ENCODE measurements at places on chromosomes 4 and X.

DNA sequence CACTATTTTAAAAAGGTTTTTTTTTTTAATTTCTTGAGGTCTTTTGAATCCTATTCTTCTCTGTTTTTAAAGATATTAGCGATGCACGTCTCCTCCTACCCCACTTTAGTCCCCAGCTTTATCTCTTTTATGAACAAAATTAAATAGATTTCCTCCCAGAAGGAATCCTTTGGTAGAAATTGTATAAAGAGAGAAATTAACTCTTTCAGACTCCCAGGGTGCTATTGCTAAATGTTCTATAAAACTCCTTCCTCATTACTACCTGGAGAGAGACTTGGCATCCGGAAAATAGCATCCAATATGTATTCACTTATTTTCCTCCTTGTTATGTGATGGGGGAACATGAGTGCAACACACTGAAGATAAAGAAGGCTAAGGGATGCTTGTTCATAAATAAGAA lies 16.5 kb upstream of the PACRGL start:
- no peak for DNase-seq

- DNase-seq: no peak
Measured at GRCh38 chr4:100356172-100356571, 161.7 kb downstream of the EMCN start.

DNA sequence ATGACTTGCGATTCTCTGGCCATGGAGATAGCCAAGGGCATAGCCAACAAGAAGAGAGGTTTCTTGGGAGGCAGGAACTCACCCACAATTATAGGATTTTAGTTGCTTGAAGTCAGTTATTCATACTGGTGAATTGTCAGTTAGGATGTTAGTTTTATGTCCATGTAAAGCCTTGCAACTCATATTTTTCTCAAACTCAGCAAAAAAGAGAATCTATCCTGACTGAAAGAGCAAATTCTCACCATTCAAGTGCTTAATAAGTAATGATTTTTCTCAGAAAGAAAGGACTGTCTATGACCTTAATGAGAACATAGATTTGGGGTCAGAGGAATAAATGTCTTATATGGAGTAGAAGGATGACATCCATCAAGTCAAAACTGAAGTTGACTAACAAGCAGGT lies 934.5 kb downstream of the STPG2 start:
- no peak for DNase-seq

GRCh38 chr4:138492176-138492575 lies 250.0 kb upstream of the SLC7A11 start:
- DNase-seq: no peak

GRCh38 chr4:110730318-110730717 lies 107.4 kb upstream of the PITX2 start:
- DNase-seq: no peak

DNA sequence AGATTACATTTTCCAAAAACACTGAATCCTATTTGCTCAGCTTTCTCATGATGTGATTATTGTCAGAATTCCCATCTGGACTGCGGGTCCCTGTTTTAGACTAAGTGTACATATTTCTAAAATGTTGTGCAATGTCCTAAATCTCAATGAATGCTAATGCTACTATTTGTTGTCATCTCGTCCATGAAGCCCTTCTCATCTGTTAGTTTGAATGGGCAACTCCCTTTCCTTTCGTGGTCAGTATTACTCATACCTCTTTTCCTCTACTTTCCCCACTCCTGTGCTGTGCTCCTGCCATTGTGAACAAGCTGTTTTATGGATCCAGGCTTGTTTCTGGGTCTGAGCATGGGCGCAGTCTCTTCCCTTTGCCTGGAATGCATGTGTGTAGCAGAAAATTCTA lies 91.0 kb downstream of the MID1 start:
- DNase-seq: no peak

GRCh38 chr4:19309378-19309777 lies 942.3 kb upstream of the SLIT2 start:
- DNase-seq: no peak

DNA sequence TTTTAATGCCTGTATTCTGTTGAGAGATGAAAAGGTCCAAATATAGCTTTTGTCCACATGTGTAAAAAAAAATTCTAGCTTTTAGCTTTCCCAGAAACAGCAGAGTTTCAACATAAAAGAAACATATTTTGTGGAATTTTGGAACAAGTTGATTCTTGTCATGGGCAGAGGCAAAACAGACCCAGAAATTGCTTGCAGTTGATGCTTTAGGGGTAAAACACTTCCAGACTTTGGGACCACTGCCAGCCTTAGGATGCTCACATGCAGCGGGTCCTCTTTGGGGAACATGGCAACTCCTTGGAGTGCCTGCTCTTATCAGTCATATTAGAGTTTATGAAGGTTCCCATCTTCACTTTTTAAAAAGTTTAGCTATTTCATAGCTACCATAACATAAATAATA lies 30.4 kb downstream of the DCLK2 start:
- no peak for DNase-seq

DNA sequence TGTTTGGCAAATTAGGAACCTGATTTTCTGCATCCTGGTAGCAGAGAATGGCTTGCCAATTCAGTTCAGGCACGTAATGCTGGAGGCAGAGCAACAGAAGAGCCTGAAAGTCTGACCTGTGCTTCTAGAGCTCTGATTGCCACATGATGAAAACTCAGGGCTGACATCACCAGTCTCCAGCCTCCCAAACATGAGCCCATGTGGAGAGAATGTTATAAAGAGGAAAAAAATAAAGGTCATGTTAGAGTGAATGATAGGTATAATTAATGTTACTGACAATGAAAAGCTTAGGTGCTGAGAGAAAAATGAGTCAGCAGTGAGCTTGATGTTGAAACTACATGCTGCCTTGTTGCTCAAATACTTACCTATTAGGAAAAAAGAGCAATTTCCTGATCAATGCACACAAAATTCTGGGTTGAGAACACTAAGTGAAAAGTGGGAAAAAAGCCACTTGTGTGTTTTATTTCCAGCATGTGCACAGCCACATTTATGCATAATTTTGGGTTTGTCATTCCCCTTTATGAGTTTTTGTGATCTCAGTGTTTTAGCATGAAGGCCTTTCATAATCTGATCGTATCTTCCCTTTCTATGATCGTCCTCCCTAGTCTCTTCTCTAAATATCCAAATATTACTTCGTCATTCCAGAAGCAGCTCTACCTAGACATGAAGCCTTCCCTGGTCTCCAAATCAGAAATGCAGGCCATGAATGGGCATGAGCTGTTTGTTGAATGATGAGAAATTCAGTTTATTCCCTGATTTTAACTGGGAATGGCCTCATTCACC lies 113.3 kb upstream of the CPEB2 start:
- DNase-seq: no peak

All from glomerular endothelial cell (primary cell).